Stimulated activated CD4-positive, alpha-beta T cell treated with anti-CD3 and anti-CD28 coated beads, Interleukin-15, amount 100 ng/mL, for 1 hour (primary cell): ENCODE measurements at places on chromosomes 5 and 9.

DNA sequence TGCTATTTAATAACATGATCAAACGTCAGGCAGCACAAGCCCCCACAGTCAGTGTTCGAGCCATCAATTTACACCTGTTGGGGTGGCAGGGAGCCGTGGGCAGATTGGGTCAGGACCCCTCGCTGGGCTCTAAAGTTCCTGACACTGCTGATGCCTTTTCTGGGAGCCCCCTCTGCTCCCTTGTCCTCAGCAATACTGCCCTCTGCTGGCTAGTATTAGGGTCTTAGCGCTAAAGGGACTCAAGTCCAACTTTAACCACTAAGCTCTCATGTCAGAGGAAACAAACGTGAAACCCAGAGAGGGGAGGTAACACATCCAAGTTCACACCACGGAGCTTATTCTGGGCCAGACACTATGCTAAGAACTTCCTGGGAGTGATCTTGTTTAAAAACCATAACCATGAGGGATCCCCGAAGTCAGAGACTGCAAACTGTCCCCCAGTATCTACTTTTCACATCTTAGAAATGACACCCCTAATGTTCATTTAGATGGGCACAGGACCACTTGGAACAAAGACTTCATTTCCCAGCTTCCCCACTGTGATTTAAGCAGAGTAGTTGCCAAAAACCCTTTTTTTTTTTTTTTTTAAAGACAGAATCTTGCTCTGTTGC is 20.4 kb downstream of the ANKS6 start:
- no peak for DNase-seq

- no peak for DNase-seq
Measured at GRCh38 chr5:6757414-6757969, 44.3 kb downstream of the TENT4A start.

GRCh38 chr5:65125591-65126541 is 355.9 kb downstream of the ADAMTS6 start:
- no peak for DNase-seq

DNA sequence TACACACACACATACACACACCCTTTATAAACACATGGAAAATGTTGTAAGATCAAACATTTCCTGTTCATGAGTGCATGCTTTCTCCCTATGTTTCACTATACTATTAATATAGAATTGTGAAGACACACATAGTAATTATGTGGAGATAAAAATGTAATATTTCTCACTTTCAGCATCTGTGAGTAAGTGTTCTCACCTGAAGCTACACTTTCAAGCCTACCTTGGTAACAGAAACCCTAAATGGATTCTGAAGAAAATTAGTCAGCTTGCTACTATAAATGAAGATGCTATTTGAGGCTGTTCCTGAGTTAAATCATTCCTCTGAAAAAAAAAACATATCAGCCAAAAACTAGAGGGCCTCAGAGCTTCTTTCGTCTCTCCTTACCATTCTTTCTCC is 81.1 kb upstream of the GNA14 start:
- no peak for DNase-seq

DNA sequence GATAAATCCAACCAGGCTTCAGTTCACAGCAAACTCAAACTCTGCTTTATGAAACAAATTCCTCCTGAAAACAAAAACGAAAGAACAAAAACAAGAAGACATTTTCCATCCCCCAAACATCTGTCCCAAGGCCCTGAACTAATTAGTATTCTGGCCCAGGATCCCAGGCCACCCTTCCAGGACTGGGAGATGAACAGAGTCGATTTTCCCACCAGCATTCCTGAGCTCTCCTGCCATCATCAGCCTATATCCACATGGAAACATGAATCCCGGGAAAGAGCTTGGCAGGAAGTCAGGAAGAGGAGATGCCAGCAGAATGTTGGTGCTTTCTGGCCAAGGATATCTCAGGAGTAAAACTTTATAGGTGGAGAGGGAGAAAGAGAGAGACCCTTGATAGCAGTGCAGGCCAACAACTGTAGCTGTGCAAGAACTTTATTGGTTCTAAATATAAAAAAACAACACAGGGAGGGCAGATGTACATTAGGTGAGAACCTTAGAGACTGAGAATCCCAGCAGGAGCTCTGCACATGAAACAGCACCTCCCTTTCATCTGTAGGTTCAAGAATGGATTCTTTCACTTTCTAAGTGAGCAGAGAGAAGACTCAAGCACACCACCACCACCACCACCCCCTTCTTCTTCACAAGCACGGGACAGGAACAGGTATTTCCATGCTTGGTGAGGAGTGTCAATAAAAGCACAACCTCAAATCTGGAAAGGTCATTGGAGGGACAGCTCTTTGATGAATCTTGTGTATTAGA is 190.7 kb upstream of the TAS2R1 start:
- no peak for DNase-seq

DNA sequence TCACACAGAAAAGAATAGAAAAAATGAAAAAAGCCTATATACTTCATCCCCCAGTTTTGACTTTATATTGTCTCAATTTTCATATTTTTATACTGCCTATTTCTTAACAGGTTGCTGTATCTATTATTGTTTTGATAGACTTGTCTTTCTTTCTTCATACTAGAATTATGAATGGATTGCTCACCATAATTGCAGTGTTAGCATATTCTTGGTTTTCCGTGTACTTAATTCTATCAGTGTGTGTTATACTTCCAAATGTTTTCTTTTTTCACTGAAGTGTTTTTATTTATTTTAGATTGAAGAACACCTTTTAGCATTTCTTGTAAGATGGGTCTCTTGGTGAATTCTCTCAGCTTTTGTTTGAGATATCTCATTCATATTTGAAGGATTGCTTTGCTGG is 38.7 kb downstream of the MTRR start:
- no peak for DNase-seq

DNA sequence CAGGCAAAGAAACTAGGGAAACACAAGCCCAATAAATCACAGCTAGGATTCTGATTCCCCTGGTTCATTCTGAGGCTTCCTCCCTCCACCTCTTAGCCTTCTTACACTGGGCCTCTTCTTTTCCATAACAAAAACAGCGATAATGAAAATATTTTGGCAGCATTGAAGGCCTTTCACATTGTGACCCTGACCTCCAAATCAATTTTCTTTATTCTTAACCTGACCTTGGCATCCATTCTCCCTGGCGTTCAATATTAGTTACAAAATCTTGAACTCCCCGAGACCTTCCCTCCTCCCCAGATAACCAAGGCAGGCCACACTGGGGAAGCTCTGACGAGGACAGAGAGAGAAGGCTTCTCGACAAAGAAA is 399.9 kb downstream of the ZSWIM6 start:
- no peak for DNase-seq

GRCh38 chr5:152462021-152462721 is 57.1 kb upstream of the NMUR2 start:
- no peak for DNase-seq

GRCh38 chr5:15452781-15453180 is 47.2 kb upstream of the FBXL7 start:
- no peak for DNase-seq

- no peak for DNase-seq
Measured at GRCh38 chr5:95823738-95824609, 1.4 kb upstream of the GLRX start.

DNA sequence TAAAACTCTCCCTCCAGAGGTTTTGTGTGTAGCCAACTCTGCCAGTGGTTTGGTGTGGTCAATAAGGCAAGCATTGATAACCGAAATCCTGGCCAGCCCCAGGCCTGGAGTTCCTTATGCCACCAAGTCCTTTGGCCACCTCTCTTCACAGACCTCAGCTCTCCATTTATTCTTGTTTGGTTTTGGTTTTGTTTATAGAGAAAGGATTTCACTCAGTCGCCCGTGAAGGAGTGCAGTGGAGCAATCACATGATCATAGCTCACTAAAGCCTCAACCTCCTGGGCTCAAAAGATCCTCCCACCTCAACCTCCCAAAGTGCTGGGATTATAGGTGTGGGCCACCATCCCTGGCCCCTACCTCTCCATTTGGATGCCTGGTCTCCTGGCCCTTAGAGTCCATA is 55.4 kb upstream of the PPARGC1B start:
- DNase-seq: no peak

GRCh38 chr5:139205124-139205523 is 7.0 kb upstream of the SIL1 start:
- no peak for DNase-seq

GRCh38 chr9:73067074-73067473 is 84.6 kb upstream of the ANXA1 start:
- no peak for DNase-seq

DNA sequence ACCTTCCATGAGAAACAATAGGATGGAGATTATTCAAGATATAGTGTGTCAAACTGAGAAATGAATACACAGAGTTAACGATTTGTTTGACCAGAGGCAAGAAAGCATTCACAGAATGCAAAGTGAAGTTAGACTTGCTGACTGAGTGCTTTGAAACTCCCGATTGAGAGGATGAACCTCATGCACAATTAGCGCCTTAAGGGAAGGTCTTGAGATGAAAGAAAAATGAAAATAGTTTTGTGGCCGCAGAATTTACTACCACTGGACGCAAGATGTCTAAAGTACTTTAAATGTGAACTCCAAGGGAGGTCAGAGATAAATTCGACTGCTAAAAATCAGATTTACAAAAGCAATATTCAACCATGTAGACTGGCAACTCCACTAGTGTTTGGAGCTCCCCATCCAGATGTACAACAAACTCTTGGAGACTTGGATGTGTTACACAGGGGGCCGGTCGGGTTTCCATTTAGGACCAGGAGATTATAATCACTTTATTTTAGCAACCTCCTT is 707 bp upstream of the RIMOC1 start:
- DNase-seq: no peak

DNA sequence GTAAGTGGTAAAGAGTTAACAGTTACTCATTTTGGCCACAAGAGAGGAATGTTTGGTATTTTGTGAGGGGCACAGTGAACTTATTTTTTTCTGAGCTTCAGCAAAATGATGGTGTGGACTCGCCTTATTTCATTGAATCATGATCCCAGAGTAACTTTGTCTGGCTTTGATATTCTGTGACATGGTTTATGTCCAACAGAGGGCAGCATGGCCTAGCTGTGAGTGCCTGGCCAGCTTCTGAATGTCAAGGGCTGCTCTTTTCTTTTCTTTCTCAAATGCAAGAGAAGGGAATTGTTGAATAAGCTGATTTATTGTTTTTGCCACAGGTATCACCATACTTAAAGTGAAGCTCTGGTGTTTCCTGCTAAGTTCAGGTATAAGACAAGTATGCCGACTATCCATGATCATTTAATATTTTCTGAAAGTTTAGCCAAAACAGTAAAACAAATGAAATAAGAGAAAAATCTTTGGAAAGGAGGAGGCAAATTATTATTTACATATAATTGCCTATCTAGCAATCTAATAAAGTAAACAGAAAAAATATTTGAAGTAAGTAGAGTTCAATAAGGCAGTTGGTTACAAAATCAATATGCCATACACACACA is 31.7 kb downstream of the MRPL22 start:
- DNase-seq: no peak

DNA sequence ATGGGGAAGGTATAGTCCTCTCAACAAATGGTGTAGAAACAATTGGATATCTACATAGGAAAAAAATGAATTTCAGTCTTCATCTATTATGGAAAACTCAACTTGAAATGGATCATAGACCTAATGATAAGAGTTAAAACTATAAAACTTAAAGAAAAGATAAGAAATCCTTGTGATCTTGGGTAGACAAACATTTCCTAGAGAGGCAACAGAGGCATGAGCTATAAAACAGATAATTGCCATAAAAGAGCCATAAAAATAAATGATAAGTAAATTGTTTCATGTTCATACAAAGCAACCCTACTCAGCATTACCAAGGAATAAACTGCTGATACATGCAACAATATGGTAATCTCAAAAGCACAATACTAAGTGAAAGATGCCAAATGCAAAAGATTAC is 76.2 kb downstream of the SNX18 start:
- DNase-seq: no peak

- DNase-seq: no peak
Measured at GRCh38 chr9:92970467-92970923, 23.2 kb downstream of the FGD3 start.

- DNase-seq: no peak
Measured at GRCh38 chr9:120161776-120162175, 418.2 kb downstream of the CDK5RAP2 start.

GRCh38 chr5:150398722-150399523 is 13.8 kb downstream of the CD74 start:
- no peak for DNase-seq

GRCh38 chr5:57488215-57488955 is 5.8 kb upstream of the ACTBL2 start:
- DNase-seq: no peak

DNA sequence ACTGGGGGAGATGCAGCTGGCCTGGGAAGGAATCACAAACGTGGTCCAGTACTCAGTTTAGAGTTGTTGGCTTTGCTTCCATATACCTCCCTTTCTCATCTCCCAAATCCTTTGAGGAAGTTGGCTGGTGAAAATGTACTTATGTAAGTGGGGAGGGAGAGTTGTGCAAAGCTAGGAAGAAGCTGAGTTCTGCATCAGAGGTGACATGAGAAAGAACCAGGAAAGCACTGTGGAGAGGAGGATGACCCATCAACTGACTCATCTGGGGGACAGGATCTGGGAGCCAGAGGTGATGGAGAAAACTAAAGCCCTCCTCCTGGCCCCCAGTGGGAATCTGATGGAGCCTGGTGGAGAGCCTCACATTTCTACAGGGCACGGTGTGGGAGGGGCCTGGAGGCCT is 16.2 kb downstream of the KCNMB1 start:
- no peak for DNase-seq

DNA sequence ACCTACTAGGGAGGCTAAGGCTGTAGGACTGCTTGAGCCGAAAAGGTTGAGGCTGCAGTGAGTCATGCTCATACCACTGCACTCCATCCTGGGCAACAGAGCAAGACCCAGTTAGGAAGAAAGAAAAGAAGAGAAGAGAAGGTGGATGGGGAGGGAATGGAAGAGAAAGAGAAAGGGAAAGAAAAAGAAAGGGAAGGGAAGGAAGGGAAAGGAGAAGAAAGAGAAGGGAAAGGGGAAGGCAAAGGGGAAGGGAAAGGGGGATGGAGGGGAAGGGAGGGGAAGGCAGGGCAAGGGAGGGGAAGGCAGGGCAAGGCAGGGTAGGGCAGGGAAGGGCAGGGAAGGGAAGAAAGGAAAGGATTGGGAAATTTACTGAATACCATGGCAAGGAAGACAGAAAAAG is 157.0 kb downstream of the ACTL7B start:
- DNase-seq: no peak

DNA sequence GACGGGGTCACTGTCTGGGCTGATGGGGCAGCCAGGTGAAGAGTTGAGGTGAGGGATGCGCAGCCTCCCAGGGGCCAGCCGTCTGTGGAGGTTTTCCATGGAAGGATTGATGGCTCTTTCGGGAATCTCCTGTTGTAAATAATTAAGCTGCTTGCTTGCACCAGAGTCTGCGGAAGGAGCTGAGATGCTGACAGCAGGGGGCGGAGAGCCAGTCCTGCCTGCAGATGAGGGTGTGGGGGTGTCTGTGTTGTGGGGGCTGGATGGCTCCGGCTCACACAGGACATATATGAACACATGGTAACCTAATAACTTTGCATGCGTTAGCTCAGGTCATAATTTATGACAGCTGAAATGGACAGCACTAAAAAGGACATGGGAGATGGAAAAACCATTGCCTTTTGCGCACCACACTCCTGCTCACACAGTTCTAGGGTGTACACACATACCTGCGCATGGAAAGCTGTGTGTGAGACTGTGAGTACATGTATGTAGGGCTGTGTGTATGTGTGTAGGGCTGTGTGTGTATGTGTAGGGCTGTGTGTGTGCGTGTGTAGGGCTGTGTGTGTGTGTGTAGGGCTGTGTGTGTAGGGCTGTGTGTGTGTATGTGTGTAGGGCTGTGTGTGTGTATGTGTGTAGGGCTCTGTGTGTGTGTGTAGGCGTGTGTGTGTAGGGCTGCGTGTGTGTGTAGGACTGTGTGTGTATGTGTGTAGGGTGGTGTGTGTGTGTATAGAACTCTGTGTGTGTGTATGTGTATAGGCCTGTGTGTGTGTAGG is 36.8 kb upstream of the SEMA4D start:
- DNase-seq: no peak

GRCh38 chr9:110602281-110602680 is 22.7 kb upstream of the SVEP1 start:
- DNase-seq: no peak
